ENCODE measurements at places on chromosomes 16 and 17. TPM values are rescaled to one million over a fixed set of nuclear protein-coding genes. Genes with fewer than 3 reads are reported as not detected.

Gene ANKRD40CL
- total RNA-seq: not detected

Gene MYO15A
- total RNA-seq: 3.0 TPM

Gene OR1A2
- not detected for total RNA-seq

Gene CRYBA1
- total RNA-seq: not detected

Gene ZFP1
- 8.1 TPM for total RNA-seq

Gene SMPD3
- total RNA-seq: not detected

Gene TBC1D3K
- total RNA-seq: not detected

Gene NHLRC4
- total RNA-seq: 3.8 TPM

Gene ZP2
- not detected for total RNA-seq

Gene NUTF2
- total RNA-seq: 193 TPM

Gene CTRL
- total RNA-seq: not detected

Gene CNTNAP1
- total RNA-seq: 37.9 TPM

Gene ACSF3
- total RNA-seq: 39.7 TPM

Gene KRT15
- total RNA-seq: not detected

Gene DPEP1
- 2.8 TPM for total RNA-seq

Gene TRAF4
- total RNA-seq: 27.9 TPM

Gene IQCK
- total RNA-seq: 14.0 TPM

Gene P2RX5
- total RNA-seq: 0.58 TPM

Gene KRTAP3-3
- not detected for total RNA-seq

Gene MMP2
- 435 TPM for total RNA-seq

Gene TLCD3B
- not detected for total RNA-seq

Gene ATMIN
- 29.2 TPM for total RNA-seq

Gene SRP68
- total RNA-seq: 24.9 TPM

Gene SPATA33
- 2.0 TPM for total RNA-seq

Gene NEK8
- total RNA-seq: 2.8 TPM

Gene MFAP4
- 638 TPM for total RNA-seq

Gene SLFN14
- not detected for total RNA-seq

Gene ZNF764
- total RNA-seq: 9.0 TPM

Gene USP6
- total RNA-seq: not detected

Gene PLCG2
- under 0.01 TPM for total RNA-seq

Gene OR3A3
- total RNA-seq: not detected

Gene KRTAP4-5
- not detected for total RNA-seq

Gene CHST4
- not detected for total RNA-seq

Gene TPSAB1
- total RNA-seq: not detected

Gene OTOA
- total RNA-seq: not detected

Gene MT4
- not detected for total RNA-seq

Gene IGSF6
- total RNA-seq: not detected

Gene KCNG4
- not detected for total RNA-seq

Gene CA7
- not detected for total RNA-seq

Gene RAB26
- total RNA-seq: 1.9 TPM

Gene TRIM47
- total RNA-seq: 25.0 TPM

Gene THRA
- total RNA-seq: 28.5 TPM

Gene SOCS7
- total RNA-seq: 9.3 TPM

Gene RASD1
- total RNA-seq: 8.1 TPM

Gene HBA1
- total RNA-seq: 1.9 TPM

Gene CRAMP1
- 7.2 TPM for total RNA-seq

Gene TSEN54
- 28.2 TPM for total RNA-seq

Gene NETO2
- 16.6 TPM for total RNA-seq

Gene SLC38A8
- total RNA-seq: not detected

Gene NT5C3B
- total RNA-seq: 47.9 TPM

Gene KRTAP4-6
- total RNA-seq: not detected

Gene TBC1D16
- total RNA-seq: 79.6 TPM

Gene FGF11
- total RNA-seq: 2.0 TPM

Gene ASPA
- 1.4 TPM for total RNA-seq

Gene HSPB9
- total RNA-seq: not detected
